ENCODE measurements at places on chromosomes 13 and 19.

DNA sequence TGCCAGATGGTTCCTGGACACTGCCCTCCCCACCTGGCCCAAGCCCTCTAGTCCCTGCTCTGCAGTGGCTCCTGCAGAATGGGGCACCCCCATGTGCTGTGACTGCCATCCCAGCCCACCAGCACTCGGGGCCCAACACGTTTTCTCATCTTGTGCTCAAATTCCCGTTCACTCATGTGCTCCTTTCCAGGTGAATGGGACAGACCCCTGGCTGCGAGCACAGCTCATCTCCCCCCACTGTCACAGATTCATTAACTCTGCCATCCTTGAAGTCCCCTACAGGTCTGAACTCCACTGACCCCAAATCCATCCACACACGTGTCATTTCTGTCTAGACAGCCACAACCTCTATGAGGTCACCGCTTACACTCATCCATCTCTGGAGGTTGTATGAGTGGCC, 23.6 kb downstream of the TUBA3C start:
- no peak for DNase-seq

GRCh38 chr19:31118986-31119385, 230.2 kb downstream of the TSHZ3 start:
- no peak for DNase-seq

- no peak for DNase-seq
Observed at GRCh38 chr13:24684600-24684998, 4.4 kb downstream of the ATP12A start.

GRCh38 chr19:30076751-30077670, 135.0 kb downstream of the URI1 start:
- no peak for DNase-seq

- no peak for DNase-seq
Observed at GRCh38 chr19:28794301-28794700, 418.6 kb downstream of the UQCRFS1 start.

- DNase-seq = no peak
Observed at GRCh38 chr19:32222556-32222955, 122.9 kb upstream of the ZNF507 start.

- no peak for DNase-seq
Observed at GRCh38 chr19:46648060-46648960, 12.3 kb upstream of the GNG8 start.

DNA sequence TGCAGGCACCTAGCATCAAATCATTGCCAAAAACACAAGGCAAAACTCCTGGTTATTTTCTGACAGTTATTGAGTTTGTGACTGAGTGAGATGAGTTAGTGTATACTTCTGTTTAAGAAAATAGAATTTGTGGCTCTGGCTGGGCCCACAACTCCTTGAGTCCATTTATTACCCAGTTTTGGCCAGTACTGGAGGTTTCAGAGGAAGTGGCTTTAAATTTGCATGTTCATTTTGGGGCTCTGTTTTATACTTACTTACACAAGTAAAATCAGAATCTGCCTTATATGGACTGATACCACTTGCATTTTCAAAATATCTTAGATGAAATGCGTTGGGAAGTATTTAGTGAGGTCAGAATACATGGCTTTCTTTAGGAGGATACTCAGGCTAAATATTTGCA, 29.0 kb downstream of the TNFSF11 start:
- DNase-seq = no peak

DNA sequence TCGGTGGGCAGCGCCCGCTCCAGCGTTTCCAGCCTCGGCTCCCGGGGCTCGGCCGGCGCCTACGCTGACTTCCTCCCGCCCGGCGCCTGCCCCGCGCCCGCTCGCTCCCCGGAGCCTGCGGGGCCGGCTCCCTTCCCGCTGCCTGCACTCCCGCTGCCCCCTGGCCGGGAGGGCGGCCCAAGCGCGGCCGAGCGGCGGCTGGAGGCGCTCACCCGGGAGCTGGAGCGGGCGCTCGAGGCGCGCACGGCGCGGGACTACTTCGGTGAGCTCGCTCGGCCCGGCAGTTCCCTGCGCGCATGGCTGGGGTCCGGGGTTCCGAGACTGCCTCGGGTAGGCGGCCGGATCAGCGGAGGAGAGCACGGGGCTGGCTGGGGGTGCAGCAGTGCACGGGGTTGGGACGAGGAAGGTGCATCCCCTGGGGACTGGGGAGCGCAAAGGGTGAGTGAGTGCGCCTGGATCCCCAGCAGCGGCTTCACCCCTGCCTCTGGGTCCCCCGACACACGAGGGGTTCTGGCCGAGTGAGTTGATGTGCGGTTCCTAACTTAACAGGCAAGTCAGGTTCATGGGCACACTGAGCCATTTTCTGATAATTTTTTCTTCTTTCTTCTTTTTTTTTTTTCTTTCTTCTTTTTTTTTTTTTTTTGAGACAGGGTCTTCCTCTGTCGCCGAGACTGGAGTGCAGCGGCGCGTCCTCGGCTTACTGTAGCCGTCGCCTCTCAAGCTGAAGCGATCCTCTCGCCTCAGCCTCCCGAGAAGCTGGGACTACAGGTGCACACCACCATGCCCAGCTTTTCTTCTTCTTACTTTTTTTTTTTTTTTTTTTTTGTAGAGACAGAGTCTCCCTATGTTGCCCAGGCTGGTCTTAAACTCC, 1.1 kb downstream of the WTIP start:
- DNase-seq = no peak

- DNase-seq = no peak
Observed at GRCh38 chr13:34750078-34750931, 191.8 kb upstream of the NBEA start.

- DNase-seq = peak; percentile 33
Observed at GRCh38 chr13:98144801-98145350, 2.0 kb downstream of the FARP1 start.

GRCh38 chr19:48348045-48348444, 15.7 kb downstream of the TMEM143 start:
- no peak for DNase-seq

DNA sequence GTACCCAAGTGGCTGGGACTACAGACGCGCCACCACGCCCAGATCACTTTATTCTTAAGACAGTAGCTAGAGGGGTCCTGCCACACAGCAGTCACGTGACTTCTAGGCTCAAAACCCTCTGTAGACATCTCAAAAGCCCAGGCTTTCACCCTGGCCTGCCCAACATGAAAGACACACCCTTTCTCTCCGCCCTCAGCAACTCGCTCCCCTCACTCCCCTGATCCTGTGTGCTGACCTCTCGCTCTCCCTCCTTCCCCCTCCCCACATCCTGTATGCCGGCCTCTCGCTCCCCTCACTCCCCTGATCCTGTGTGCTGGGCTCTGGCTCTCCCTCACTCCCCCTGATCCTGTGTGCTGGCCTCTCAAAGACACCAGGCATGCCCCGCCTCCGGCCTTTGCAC, 77.4 kb downstream of the SLC15A1 start:
- DNase-seq = no peak

DNA sequence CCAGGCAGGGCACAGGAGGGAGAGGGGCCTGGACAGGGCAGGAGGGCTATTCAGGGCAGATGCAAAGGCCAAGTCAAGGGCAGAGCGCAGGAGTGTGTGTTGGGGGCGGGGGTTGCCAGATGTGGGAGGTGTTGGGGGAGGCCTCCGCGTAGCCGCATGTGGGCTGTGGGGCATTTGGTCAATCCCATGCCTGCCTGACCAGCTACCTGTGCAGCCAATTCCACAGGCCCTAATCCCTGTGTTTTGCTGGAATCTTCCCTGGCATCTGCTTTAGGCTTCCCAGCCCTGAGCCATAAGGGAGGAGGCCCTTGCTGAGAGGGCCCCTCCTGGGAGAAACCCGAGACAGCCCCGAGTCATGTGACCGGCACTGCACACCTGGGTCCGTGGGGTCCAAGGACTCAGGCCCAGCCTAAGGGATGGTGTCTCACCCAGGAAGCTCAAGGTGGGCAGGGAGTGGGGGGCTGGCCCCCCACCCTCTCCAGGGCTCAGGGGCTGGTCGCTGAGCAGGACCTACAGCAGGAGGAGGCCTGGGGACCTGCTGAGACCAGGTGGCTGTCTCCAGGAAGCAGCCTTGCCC, 20.3 kb downstream of the RFX1 start:
- no peak for DNase-seq

DNA sequence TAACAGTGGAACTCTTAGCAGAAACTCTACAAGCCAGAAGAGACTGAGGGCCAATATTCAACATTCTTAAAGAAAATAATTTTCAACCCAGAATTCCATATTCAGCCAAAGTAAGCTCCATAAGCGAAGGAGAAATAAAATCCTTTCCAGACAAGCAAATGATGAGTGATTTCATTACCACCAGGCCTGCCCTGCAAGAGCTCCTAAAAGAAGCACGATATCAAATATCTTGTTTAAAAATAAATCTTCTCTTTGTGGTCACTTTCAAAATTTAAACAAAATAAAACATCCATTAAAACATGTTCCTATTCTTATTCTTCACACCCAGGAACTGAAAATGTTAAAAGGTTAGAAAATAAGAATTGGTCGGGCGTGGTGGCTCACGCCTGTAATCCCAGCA, 13.7 kb downstream of the MICU2 start:
- DNase-seq = no peak

All from fibroblast of the conjunctiva (primary cell).